ENCODE measurements at places on chromosomes 6 and 20.

- no peak for DNase-seq
Measured at GRCh38 chr6:7171733-7172132, 64.0 kb downstream of the RREB1 start.

DNA sequence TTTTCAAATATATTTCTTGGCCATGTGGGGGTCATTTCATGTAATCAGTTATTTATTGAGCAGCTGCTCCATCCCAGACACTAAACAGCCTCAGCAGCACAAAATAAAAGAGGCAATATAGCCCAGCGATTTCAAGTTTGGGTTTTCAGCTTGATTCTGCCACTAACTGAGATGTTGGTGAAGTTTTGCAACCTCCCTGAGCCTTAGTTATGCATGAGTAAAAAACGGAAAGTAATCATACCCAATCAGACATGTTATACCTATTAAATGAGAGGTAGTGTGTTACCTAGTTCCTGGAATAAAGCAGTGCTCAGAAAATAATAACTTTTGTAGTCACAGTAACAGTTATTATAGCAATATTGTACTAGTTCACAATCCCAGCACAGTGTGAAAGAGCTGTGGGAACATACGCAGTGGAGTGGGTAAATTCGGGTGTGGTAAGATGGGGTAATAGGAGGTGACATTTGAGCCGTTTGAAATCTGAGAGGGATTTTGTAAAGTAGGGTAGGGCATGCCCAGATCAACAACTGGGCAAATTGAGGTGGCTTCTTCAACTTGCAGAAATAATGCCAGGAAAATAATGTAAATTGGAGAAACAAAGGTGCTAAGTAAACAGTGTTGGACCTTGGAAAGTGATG lies 1.5 kb downstream of the SLC9A8 start:
- no peak for DNase-seq

GRCh38 chr6:102501615-102502014 lies 1108.1 kb downstream of the GRIK2 start:
- DNase-seq, result no peak

GRCh38 chr6:136134268-136134667 lies 115.8 kb downstream of the MTFR2 start:
- DNase-seq, result no peak

- no peak for DNase-seq
Measured at GRCh38 chr6:150410399-150410798, 41.6 kb downstream of the IYD start.

DNA sequence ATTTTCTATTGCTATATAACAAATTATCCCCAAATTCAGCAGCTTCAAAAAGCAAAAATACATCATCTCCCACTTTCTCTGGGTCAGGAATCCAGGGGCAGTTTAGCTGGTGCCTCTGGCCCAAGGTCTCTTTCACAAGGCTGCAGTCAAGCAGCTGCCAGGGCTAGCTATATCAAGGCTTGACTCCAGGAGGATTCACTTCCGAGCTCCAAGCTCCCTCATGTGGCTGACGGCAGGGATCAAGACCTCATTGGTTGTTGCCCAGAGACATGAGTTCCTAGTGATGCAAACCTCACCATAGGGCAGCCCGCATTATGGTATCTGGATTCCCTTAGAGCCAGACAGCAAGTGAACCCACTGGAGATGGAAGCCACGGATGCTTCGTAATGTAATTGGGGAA lies 1.3 kb upstream of the VNN1 start:
- DNase-seq, result no peak

- DNase-seq, result no peak
Measured at GRCh38 chr6:106799031-106799894, 169.9 kb downstream of the QRSL1 start.

DNA sequence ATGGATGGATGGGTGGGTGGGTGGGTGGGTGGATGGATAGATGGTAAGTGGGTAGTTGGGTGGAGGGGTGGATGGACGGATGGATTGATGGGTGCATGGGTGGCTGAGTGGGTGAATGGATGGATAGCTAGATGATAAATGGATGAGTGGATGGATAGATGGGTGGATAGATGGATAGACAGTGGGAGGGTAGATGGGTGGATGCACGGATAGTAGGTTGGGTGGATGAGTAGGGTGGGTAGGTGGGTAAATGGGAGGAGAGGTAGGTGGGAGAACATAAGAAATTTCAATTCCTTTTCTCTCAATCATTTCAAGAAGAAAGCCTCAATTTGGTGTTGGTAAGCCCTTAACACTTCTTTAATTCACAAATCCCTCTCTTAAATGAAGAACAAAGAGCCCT lies 186.9 kb downstream of the PREX1 start:
- DNase-seq, result no peak

- no peak for DNase-seq
Measured at GRCh38 chr6:76633259-76633658, 560.8 kb upstream of the IMPG1 start.

DNA sequence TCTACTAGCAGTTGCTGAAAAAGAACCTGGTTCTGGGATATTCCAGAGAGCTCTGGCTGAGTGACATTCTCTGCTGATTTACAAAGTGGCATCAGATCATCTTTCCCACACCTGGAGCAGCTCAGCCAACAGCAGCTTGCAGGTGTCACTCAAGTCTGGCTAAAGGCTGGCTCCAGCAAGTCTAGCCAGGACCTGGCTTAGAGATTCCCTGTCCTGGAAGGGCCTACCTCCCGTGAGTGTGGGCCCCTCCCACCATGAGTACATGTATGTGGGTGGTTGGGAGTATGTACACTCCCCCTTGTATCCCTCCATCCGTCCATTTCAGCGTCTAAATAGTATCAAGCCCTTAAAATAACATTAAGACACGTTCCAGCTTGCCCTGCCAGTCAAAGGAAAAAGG lies 539.3 kb upstream of the ID4 start:
- no peak for DNase-seq

DNA sequence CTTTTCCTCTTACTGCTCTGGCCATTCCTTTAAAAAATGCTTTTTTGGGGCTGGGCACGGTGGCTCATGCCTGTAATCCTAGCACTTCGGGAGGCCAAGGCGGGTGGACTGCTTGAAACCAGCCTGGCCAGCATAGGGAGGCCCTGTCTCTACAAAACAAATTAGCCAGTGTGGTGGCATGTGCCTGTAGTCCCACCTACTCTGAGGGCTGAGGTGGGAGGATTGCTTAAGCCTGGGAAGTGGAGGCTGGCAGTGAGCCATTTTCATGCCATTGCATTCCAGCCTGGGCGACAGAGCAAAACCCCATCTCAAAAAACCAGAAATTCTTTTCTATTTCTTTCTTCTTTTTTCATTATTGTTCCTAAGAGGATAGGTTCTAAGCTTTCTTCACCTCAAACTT lies 36.9 kb upstream of the RNF144B start:
- DNase-seq, result no peak

DNA sequence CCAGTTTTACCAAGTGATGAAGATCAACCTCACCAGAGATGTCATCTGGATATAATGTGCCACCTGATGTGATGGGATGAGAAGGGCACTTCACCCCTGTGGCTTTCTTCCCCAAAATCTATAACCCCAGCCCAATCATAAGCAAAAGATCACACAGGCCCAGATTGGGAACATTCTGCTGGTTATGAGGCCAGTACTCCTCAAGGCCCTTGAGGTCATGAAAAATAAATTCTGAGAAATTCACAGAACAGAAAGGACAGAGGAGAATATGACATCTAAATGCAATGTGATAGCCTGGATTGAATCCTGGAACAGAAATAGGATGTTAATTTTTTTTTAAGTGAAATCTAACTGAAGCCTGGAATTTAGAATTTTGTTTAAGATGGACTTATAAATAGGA lies 243.5 kb downstream of the CBLN4 start:
- no peak for DNase-seq

GRCh38 chr6:11160199-11160598 lies 48.7 kb upstream of the ERVFRD-1 start:
- no peak for DNase-seq

GRCh38 chr6:67639161-67639560 lies 995.9 kb upstream of the ADGRB3 start:
- DNase-seq, result no peak

DNA sequence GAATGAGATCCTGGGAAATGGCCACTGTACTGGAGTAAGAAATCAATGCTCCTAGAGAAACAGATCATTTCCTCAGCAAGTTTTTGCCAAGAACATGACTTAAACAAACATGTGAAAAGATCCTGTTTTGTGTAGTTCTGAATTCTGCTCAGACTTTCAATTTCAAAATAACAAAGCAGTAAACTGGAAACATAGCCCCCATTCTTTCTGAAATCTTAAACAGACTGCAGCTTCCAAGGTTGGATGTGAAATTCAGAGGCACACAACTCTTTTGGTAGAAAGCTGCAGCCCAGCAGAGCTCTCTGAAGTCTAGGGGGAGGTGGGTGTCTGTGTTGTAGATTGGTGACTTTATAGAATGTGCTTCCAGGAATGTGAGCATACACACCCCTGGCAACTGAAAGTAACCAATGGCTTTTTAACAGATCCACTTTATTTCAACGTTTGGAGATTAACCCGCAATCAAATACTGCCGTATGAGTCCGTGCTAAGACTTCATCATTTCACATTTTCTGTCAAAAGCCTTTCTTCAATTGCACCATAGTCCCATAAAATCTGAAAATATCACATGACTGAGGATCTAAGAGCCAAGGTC lies 86.4 kb downstream of the ATXN1 start:
- no peak for DNase-seq

DNA sequence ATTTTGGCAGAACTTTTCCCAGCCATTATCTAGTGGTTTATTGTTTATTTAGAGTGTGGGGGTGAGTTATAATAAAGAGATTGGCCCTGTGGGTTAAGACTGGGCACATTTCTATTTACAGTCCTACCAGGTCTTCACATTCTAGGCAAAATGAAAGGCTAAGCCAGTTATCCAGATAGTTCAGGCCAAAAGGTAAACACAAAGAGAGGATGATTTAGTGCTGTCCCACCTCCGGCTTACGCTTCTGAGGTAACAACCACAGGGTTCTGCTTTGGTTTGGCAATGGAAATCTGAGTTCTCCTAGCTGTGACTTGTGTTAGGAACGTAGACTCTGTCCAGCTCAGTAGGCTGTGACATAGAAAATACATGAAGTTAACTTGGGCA lies 50.3 kb upstream of the PTPRK start:
- DNase-seq, result no peak

DNA sequence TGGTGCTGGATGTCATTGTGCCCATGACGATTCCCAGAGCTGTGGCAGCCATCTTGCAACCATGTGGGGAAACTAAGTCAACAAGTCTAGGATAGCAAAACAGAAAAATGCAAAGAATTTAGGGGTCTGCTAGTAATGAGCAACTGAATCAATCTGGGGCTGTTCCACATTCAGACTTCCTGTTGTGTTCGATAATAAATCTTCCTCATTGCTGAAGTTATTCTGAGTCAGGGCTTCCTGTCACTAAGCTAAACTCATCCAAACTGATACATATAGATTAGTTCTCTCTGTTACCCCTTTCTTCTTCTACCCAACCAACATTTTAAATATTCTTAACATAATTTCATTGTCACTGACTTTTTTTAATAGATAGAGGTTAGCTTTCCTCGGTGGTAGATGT lies 205.9 kb downstream of the HACE1 start:
- DNase-seq, result no peak

DNA sequence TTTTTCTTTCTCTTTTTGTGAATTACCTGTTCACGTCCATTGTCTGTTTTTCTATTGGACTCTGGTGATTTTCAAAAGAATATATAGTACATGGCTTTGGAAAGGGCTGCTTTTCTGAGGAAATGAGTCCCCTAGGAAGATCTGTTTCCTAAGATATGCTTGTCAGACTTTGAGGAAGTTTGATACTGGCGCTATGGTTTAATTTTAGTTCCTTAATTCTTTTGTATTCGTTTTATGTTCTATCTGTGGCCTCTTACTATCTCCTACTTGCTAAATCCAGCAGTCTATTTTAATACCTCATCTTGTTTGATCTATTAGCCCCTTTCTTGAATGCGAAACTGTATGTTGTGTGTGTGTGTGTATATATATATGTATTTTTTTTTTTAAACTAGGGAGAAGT lies 101.9 kb downstream of the LIN28B start:
- DNase-seq, result no peak

DNA sequence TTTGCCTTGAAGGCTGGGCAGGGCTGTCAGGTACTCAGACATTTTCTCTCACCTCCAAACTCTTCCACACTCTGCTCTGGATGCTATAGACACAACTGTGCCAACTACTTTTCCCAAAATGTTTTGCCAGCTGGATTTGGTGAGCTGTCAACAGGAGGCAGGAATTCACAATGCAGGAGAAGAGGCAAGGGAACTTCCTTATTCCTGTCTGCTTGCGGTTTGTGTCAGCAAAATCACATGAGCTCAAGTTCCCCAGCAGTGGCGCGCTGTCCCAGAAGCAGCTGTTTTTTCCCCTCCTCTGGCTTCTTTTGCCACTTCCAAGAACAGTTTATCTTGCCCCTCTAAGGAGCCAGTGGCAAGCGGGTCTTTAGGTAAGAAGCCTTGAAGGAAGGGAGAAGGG lies 608.2 kb downstream of the PRKN start:
- no peak for DNase-seq

DNA sequence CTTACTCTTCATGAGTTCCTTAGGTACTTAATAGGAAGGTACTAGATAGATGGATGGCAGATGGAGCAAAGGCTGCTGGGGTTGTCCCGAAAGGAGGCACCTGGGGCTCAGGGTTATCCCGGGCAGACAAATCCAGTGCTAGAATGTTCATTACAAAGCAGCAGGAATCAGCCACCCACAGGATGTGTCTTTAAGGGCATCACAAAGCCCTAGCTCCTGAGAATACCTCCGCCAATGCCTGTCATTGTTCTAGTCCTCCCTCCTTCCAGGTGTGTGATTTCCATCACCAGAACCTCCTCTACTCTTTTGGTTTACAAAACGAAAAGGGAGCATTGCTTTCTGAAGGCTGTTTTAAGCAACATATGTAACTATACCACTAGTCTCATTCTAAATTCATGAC lies 138.1 kb downstream of the KIF6 start:
- DNase-seq, result no peak

DNA sequence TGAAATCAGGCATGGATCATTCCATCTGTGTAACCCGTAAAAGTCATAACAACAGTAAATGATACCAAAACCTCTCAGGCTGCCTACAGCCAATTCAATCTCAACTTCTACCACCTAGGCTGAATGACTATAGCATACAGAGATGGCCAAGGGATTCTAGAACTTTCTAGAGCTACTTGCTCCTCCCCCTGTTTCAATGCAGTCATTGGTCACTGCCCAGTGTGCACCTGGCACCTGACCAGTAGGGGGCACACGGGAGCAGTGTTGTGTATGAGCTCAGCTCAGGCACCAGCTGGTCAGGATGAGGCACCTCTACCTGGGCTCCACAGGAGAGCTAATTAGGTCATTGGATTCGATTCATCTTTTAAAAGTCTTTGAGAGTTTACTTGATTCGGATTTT lies 86.2 kb downstream of the PLEKHG1 start:
- DNase-seq, result peak; percentile 18

DNA sequence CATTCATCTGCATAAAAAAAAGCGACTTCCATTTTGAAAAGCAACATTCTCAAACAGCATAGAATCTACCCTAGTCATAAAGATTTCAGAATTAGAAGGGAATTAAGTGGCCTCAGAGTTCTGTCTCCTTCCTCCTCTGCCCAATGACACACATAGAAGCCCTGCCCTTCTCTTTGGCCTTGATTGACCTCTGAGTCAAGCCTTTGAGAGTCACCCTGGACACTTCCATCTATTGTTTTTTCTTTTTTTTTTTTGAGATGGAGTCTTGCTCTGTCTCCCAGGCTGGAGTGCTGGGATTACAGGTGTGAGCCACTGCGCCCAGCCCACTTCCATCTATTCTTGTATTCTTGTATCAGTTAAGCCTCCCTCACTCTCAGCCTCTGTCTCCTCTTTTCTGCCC lies 44.8 kb upstream of the CTNNBL1 start:
- no peak for DNase-seq

Data from T-helper 17 cell (primary cell).